GOT3 (cell line): ENCODE measurements at places on chromosomes 16 and 17.

GRCh38 chr17:42529061-42529460 lies 7.0 kb upstream of the NAGLU start:
- no peak for DNase-seq

DNA sequence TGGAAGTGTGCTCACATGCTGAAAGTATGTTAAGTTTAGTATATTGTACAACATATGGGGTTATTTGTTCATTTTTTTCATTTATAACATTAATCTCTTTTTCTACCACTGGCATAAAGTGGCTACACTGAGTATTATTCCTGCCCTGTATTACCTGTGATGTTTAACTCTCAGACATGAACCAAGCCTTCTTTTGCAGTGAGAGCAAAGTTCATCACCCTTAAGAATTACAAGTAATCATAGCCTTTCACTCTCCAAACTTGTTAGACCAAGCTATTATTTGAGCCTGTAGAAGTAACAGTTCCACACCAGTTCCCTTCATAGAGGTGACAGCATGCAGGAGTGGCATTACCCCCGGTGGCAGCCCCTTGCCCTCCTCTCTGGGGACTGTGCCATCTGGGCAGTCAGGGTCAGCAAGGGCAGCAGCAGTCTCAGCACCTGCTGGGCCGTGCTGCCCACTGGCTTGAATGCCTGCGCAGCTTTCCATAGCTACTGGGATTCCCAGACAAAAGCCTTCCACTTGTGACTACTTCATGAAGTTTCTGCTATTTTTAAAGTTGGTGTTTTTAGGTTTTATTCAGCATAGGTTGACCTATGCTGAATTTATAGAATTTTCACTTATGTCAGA lies 71.3 kb downstream of the TMC6 start:
- no peak for DNase-seq

DNA sequence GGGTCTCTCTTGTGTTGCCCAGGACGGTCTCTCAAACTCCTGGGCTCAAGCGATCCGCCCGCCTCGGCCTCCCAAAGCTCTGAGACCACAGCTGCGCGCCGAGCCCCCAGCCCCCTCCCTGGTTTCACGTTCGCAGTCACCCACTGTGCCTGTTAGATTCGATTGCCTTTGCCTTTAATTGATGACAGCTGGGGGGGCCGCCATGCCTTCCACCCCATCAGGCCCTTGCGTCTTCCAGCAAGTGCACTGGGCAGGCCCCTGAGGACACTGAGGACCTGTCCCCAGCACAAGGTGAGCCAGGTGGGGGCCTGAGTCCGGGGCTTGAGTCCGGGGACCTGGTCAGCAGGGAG lies 3.3 kb downstream of the IGFALS start:
- DNase-seq, result no peak

DNA sequence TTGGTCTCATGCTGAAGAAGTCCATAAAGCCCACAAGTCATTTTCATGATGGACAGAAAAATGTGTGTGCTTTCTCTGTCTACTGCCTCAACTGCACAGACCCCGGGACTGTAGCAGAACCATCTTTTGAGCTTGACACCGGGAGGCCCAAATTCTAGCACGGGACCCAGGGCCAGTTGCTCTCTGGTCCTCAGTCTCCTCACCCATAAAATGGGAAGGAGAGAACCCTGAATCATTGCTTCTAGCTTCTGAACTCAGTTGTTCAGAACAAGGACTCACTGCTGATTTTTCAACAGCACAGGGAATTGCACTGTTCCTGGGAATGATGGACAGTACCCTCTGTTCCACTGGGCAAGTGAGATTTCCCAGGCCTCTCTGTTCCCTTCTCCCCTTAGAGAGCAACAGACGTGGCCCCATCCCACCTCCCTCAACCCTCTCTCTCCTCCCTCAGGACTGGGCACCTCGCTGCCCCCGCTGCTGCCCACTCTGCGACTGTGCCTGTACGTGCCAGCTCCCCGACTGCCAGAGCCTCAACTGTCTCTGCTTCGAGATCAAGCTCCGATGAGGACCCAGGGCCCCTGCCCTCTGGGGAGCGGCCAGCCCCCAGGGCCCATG lies 2.2 kb upstream of the ALDOA start:
- no peak for DNase-seq

DNA sequence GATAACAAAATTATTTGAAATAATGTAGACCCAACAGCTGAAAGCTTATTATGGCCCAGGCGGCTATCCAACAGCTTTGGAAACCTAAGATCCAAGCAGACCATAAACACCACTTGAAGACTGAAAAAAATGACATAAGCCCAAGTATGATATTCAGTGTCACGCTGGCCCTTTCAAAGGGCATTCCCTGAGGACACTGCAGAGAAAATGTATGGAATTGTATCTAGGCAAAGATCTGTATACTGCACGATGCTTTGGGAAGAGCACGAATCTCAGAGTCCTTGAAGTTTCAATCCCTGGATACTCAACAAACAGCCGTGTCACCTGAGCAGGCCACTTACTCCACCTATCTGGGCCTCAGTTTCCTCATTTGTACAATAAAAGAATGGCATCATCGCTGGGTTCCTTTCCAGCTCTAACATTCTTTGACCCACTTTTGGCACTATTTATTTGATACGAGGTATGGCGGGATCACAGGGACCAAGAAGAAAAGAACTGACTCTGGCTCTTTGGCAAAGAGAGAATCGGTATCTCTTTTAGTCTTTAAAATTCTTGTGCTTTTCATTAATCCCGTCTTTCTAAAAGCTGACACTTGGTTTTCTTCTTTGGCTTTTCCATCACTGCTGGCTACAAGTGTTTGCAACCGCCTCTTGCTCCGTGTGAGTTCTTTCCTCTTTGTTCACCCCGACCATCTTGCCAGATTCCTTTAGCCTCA lies 1.2 kb downstream of the STAT5B start:
- no peak for DNase-seq

GRCh38 chr16:82699711-82700495 lies 73.1 kb downstream of the CDH13 start:
- no peak for DNase-seq

GRCh38 chr16:80323187-80323807 lies 217.5 kb upstream of the DYNLRB2 start:
- no peak for DNase-seq

DNA sequence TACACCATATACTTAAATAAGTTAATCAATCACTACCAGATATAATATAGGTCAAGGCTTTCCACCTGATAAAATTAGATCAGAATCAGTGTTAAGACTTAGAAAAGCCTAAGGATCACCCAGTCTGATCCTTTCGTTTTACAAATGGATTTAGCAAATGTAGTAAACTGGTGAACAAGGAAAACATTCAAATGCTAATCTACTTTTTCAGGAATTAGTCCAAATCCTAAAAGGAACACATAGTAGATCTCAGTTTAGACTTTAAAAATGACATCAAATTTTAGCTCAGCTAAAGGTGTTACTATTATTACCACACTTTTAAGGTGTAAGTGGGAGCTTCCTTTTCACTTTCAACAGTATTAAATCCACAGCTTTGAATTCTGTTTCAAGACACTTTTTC lies 12.0 kb downstream of the PHLPP2 start:
- no peak for DNase-seq
